ENCODE measurements at places on chromosomes 11 and 22.

DNA sequence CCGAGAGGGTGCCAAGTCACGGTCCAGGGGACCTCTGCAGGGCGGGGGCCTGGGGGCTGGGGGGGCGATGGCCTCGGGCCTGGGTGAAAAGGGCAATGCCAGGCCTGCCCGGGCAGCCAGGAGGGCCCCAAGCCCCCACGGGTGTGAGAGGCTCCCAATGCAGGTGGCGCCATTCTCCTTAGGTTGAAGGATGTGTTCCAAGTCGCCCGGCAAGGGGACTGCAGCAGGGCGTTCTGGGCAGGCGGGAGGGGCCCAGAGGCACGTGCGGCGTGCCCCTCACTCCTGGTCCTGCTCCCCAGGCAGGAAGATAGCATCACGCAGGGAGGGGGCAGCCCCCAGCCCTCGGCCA lies 730 bp upstream of the TNNI2 start:
- DNase-seq: no peak

DNA sequence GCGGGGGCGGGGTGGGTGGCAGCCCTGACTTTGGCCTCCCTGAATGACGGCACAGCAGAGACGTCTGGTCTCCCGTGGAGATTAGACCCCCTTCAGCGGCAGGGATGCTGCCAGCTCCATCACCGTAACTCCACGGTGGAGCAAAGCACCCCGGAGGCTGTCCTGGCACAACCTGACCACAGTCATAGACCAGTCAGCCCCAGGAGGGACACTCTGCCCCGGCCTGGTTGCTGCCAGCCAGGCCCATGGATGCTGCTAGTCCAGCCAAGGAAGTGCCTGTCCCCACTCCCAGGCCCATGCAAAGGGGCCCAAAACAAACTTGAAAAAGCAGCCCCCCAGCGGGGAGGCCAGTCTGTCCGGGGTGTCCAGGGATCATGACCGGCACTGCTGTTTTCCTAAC lies 11.5 kb upstream of the ANO1 start:
- DNase-seq: no peak

- no peak for DNase-seq
Measured at GRCh38 chr11:1280116-1281035, 29.1 kb downstream of the TOLLIP start.

DNA sequence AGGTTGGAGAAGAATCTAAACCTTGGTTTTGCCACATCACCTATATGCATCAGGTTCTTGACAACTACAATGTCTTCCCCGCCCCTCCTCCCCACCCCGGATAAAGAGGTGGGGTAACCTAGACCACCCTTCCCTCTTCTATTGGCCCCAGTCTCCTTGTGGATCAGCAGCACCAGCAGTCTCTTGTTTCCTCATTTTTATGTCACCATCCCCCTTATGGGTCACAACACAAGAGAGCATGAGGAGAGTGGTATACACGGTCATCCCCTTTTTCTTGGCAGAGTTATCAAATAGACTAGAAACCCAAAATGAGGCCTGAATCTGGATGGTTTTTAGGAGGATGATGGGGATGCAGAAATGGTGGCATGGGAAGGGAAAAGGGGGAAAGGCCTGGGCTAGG lies 1.2 kb downstream of the MS4A4E start:
- DNase-seq: no peak

DNA sequence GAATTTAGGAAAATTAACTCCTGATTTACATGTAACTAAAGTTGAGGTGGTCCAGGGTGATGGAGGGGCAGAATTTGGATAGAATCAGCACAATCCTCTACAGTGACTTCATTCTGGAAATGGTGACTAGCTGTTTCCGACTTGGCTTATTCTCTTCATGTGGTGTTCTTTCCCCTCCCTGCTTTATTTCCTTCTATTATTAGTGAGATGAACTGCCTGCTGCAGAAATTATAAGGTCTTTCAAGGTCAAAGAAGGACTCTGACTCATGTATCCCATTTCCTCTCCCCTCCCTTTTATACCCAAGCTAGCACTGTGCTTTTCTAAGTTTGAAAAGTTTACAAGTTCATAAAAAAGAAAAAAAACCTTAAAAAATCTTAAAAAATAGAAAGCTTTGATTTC lies 12.2 kb upstream of the MRPL17 start:
- no peak for DNase-seq

DNA sequence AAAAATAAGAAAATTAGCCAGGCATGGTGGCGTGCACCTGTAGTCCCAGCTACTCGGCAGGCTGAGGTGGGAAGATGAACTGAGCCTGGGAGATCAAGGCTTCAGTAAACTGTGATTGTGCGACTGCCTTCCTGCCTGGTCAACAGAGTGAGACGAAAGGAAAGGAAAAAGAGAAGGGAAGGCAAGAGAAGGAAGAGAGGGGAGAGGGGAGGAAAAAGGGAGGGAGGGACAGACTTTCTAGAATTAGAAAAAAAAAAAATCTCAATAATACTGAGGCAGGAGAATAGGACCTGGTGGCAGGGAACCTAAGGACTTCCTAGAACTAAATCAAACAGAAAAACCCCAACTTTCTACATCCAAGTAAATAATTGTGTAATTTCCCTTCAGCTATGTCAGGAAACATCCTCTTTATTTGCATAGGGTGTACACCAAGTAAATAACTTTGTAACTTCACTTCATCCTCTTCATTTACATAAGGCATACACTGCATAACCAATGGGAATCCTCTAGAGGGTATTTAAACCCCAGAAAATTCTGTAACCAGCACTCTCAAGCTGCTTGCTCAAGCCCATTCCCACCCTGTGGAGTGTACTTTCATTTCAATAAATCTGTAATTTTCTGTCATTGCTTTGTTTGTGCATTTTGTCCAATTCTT lies 8.7 kb downstream of the SBF2 start:
- DNase-seq: no peak
